CD14-positive monocyte (primary cell): ENCODE measurements at places on chromosomes 3 and 15. TPM values are rescaled to one million over a fixed set of nuclear protein-coding genes. Genes with fewer than 3 reads are reported as not detected.
A peak's percentile ranks its signal among the peaks of the same experiment; 100 is the strongest.

DNA sequence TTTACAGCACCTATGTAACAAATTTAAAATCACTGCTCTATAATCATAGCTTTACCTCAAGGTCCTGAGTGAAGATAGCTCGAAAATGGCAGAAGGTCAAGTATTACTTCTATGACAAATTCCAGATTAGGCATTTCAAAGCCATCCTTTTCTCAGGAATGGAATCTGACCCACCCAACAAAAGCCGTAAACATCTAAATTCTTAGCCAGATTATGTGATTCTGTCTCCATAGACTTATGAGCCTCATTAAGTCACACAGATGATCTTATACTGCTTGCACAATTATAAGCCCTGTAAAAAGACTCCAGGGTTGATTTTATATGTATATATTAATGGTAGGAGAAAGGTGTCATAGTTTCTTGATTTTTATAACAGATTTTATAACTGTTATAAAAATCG, 56.9 kb downstream of the CEP152 start:
- no peak for DNase-seq
- H3K4me3 ChIP-seq, result no peak overlapping the region
- no peak overlapping the region for H3K27ac ChIP-seq
- H3K27me3 ChIP-seq, result no peaks in the 10 kb centered on the region
- H3K36me3 ChIP-seq, result peaks cover 33% of the 10 kb centered on the region

DNA sequence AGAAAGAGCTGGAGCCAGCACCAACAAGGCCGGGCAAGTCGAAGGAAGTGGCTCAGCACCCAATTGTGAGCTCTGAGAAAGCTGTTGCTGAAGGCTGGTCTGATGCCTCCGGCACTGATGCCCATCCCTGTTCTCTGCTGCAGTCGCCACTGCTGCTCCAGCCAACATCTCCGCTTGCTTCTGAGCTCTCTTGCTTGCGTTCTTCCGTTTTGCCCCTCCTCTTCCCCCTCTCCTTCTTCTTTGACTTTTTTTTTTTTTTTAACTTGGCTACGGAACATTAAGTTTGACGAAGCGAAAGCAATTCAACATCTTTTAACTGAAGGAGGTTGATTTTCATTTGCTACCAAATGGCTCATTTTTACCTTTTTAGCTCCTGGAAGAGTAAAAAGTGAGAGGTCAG, 442.9 kb downstream of the MCTP2 start:
- H3K27ac ChIP-seq, result no peak overlapping the region
- no peak for DNase-seq
- no peaks in the 10 kb centered on the region for H3K4me1 ChIP-seq
- peaks cover 3% of the 10 kb centered on the region for H3K27me3 ChIP-seq
- H3K36me3 ChIP-seq, result no peaks in the 10 kb centered on the region

DNA sequence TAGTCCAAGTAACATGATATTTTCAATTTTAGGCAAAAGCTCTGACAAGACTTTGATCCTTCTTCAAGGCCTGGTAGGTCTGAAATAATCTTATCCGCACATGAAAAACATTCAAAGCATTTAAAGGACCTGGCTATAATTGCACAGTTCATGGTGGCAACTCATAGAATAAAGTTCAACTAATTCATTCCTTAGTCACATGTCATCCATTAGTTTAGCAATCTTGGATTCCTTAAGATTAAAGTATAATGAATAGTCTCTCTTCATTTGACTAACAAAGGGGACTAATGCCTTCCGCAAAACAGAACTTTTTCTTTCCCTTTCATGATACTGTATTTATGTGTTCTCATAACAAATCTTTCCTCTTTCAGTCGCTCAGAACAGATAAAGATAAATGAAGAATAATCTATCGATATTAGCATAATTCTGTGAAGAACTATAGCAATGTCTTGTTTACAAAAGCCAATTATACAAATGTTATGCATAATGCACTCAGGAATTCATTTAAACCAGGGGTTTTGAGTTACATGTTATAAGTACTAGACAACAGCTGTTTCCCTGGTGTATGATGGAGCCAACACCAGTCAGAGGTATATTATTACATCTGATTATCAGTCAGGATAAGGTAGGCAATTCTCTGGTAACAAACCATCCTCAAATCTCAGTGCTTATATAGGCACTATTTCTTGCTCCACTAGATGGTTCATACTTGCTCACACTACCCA, 172.5 kb downstream of the POTEB3 start:
- H3K36me3 ChIP-seq, result no peaks in the 10 kb centered on the region
- no peak overlapping the region for H3K4me3 ChIP-seq
- no peaks in the 10 kb centered on the region for H3K27me3 ChIP-seq
- peaks cover 26% of the 10 kb centered on the region for H3K4me1 ChIP-seq
- H3K27ac ChIP-seq, result no peak overlapping the region
- DNase-seq, result no peak

GRCh38 chr3:11567516-11568467, 75.9 kb downstream of the VGLL4 start:
- peaks cover 15% of the 10 kb centered on the region for H3K4me1 ChIP-seq
- peak overlapping the region; percentile 11 for H3K27ac ChIP-seq
- peaks cover 17% of the 10 kb centered on the region for H3K36me3 ChIP-seq
- DNase-seq, result no peak
- H3K27me3 ChIP-seq, result no peaks in the 10 kb centered on the region
- H3K4me3 ChIP-seq, result no peak overlapping the region

- H3K36me3 ChIP-seq, result no peaks in the 10 kb centered on the region
- DNase-seq, result no peak
- no peaks in the 10 kb centered on the region for H3K27me3 ChIP-seq
- no peak overlapping the region for H3K4me3 ChIP-seq
- H3K4me1 ChIP-seq, result no peaks in the 10 kb centered on the region
These were observed 449.9 kb downstream of the PDCD6IP start for GRCh38 chr3:34248352-34248751.

DNA sequence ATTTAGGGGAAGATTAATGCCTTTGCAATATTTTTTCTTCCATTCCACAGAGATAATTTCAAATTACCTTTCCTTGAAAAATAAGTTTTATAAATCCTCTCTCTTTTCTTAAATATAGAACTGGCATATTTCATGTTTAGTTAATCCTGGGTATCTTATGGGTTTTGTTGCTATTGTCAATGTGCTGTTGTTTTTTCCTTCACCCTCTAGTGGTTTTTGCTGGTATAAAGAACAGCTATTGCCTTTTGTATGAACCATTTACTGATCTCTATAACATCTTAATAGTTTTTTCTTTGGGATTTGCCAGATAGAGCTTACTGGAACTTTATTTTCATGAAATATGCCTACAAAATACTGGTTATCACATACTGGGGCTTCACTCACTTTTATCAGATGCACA, 359.6 kb upstream of the DPPA4 start:
- no peaks in the 10 kb centered on the region for H3K36me3 ChIP-seq
- DNase-seq, result no peak

- H3K36me3 ChIP-seq, result no peaks in the 10 kb centered on the region
- no peaks in the 10 kb centered on the region for H3K27me3 ChIP-seq
- H3K4me1 ChIP-seq, result no peaks in the 10 kb centered on the region
- no peak overlapping the region for H3K27ac ChIP-seq
These were observed 396.2 kb upstream of the CDIN1 start for GRCh38 chr15:36183201-36183600.

DNA sequence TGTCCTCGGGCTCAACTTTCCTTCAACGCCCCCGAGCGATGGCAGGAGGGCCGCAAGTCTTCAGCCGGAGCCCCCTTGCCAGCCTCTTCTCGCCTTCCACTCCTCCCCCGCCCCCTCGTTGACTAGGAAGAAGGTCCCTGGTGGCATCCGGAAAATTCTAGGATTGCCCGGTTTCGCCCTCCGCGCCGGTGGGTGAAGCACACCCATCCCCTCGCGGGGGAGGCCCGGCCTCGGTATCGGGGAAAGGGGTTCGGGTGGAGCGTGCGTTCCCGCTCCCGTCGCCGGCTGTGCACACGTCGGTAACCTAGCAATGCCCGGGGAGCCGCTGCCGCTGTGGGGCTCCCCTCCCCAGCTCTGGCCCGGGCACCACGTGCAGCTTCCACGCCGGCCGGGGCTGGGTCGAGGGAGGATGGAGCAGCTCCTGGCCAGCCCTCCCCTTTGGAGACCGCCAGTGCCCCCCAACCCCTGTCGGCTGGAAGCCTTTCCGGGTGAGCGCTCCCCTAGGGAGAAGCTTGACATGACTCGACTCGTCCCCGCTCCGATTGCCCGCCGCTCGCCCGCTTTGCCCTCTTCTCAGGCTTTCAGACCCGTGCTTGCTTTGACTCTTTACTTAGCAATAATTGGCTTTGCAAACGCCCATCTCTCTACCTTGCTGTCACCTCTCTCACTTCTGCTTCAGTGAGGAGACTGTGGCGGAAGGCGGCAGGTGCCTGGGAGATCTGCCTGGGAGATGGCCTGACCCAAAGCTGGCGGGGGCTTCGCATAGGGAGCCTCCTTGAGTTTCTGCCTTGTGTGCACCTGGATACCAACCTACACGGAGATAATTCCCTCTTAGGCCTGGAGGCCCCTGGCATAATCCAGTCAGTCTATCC, 1.3 kb downstream of the CACNA1D start:
- no peaks in the 10 kb centered on the region for H3K36me3 ChIP-seq
- H3K27ac ChIP-seq, result no peak overlapping the region
- no peak for DNase-seq
- H3K27me3 ChIP-seq, result peaks cover 78% of the 10 kb centered on the region

GRCh38 chr3:62965311-62965710, 90.1 kb upstream of the CADPS start:
- H3K4me3 ChIP-seq, result no peak overlapping the region
- no peaks in the 10 kb centered on the region for H3K36me3 ChIP-seq
- no peaks in the 10 kb centered on the region for H3K27me3 ChIP-seq
- no peaks in the 10 kb centered on the region for H3K4me1 ChIP-seq
- H3K27ac ChIP-seq, result no peak overlapping the region

DNA sequence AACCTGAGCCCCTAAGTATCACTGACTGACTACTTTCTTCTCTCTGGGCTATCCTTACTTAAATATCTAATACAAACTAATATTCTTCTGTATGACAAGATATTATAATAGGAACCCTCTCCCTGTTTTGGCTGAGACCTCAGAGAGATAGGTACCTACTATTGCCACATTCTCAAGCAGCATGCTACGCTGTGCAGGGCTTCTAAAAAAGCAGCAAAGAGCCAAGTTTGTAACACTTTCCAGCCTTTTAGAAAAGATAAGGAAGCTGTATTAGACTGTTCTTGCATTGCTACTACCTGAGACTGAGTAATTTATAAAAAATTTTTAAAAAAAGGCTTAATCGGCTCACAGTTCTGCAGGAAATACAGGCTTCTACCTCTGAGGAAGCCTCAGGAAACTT, 126.8 kb upstream of the ABI3BP start:
- no peak for DNase-seq
- H3K27me3 ChIP-seq, result no peaks in the 10 kb centered on the region
- H3K27ac ChIP-seq, result no peak overlapping the region

- H3K27me3 ChIP-seq, result no peaks in the 10 kb centered on the region
- H3K36me3 ChIP-seq, result no peaks in the 10 kb centered on the region
- H3K4me1 ChIP-seq, result peaks cover 64% of the 10 kb centered on the region
These were observed 90.2 kb upstream of the CHD2 start for GRCh38 chr15:92809880-92810361.

CHMP2B gene
- 62.1 TPM for polyA plus RNA-seq

SPINK8 gene
- polyA plus RNA-seq, result not detected

HTR3E gene
- polyA plus RNA-seq, result not detected in 2 replicates

CAV3 gene
- not detected for polyA plus RNA-seq

GNB4 gene
- 63.5 TPM for polyA plus RNA-seq
